ENCODE measurements at places on chromosomes 1 and 21.

DNA sequence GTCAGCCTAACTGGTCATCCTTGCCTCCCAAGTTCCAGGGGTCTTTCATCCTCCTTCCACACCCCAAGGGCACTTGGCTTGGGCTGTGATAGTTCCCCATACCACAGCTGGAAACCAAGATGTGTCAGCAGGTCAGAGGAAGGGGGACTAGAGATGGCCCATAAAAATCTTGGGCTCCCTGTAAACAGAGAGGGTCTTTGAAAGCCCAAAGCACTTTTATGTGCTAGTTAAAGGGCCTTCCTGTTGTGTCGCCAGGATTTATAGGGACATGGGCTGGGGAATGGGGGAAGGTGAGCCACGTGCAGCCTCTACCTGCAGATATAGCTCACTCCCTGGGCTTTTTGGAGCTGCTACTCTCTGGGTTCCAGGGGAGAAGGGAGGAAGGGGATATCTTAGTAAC, 11.9 kb upstream of the UBL4B start:
- no peak for DNase-seq

DNA sequence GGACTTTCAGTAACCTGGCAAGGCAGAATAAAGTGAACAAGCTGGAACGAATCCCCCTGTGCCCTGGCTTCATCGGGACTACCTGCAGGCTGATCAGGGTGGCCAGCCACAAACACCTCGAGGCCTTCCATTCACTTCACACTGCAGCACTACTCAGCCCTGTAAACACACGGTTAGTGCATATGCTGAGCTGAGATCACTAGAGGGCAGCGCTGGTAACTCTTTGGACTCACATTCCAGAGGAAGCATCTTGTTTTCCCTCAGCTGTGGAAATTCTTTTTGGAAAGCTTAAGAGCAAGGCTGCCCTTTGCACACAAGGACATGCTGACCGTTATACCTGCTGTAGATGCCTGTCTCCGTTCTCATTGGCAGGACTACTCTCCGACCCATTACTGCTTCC, 32.1 kb downstream of the PCSK9 start:
- DNase-seq, result no peak

- no peak for DNase-seq
These were observed 95.3 kb downstream of the ABCA4 start for GRCh38 chr1:94025383-94026340.

DNA sequence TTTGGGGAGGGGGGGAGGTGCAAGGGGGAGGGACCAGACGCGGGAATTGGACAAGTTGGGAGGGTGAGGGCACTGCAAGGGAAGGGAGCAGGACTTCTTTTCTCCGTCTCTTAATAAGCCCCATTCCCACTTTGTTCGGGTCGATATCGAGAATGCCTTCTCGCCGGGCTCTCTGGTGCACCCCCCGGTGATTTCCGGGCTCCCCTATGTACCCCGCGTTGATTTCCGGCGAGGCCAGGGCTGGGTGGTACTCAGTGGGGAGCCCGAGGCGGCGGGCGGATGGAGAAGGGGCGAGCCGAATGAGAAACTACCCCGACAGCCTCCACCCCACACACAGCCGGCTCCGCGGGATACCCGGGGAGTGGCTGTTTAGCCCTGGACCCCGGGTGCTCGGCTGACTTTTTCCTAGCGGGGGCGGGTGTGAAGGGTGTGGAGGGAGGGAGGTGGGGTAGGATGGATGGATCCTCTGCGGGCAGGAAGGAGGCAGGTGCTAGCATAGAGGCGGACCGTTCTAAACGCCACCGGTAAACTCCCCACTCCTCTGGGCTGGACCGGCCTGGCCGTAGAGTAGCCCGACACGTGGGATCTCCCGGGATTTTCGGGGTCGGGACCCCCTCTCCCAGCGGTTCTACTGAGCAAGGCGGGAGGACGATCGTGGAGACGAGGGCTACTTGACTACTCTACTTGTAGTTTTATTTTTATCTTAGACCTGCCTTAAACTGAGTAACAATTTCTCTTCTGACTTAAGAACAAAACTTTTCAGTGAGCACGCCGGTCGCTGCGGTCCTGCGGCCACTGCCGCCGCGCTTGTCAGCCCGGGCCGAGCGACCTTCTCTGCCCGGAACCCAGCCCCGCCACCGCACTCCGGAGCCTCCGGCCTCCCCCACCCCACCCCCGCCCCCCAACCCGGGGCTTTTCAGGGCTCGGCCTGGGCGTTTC, 1.0 kb downstream of the RNF220 start:
- DNase-seq, result peak; percentile 63

DNA sequence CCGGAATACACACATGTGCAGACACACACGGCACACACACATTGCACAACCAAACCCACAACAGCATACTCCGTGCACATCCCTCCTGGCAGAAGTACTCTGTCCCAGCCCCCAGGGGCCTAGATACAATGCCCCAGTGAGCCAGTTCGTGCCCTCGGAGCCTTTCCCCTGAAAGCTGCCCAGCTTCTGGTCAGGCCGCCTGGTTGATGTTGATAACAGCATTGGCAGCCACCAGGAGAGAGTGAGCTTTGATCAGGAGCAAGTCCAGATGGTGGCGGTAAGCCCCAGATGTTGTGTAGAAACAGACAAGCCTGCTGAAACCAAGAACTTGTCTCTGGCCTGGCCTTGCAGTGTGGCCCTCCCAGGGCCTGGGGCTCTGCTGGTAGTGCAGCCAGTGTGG, 109.1 kb downstream of the GRIK3 start:
- no peak for DNase-seq

GRCh38 chr21:31509194-31510017, 150.1 kb upstream of the SOD1 start:
- DNase-seq, result peak; percentile 74

- DNase-seq, result no peak
These were observed 36.0 kb upstream of the TENT5C start for GRCh38 chr1:117569856-117570255.

- DNase-seq, result no peak
These were observed 15.4 kb upstream of the GPR37L1 start for GRCh38 chr1:202107321-202107761.

GRCh38 chr1:229105822-229106525, 164.9 kb upstream of the RAB4A start:
- no peak for DNase-seq

DNA sequence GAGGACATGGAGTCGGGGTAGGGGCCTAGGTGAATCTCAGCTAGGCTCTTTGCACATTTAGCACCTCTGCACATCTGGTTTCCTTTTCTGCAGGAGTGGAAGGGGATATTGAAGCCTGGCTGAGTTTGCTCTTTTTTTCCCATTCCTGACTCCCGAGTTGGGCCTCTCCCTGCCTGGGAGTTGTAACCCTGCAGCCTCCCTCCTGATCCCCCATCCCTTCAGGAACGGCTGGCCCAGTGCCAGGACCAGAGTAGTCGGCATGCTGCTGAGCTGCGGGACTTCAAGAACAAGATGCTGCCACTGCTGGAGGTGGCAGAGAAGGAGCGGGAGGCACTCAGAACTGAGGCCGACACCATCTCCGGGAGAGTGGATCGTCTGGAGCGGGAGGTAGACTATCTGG, 836 bp downstream of the OLFML3 start:
- DNase-seq, result no peak

GRCh38 chr1:91929250-91929649, 20.0 kb upstream of the BRDT start:
- DNase-seq, result no peak

DNA sequence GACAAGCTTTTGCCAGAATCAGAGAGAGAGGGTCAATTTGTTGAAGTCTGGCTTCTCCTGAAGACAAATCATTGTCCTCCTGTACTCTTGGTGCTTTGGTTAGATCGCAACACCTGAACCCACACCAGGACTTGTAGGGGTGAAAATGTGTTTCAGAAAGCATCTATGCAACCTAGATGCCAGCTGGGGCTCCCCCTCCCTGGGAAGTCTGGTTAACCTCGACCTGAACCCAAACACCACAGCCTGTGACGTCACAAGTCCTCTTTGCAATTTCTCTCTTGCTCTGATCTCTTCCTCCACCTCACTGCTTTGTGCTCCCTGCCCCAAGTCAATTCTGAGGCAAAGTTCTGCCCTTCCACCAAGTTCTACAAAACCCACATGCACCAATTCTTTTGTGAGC, 42.8 kb upstream of the USP24 start:
- DNase-seq, result peak; percentile 72

- DNase-seq, result no peak
These were observed 1.6 kb downstream of the CD84 start for GRCh38 chr1:160577671-160578070.

- no peak for DNase-seq
These were observed 69.3 kb downstream of the SPAG17 start for GRCh38 chr1:118115567-118116295.

- peak; percentile 61 for DNase-seq
These were observed 21.2 kb downstream of the AGRN start for GRCh38 chr1:1041092-1041523.

GRCh38 chr1:6128276-6129081, 51.6 kb downstream of the CHD5 start:
- peak; percentile 26 for DNase-seq

GRCh38 chr1:230824551-230824918, 43.8 kb downstream of the C1orf198 start:
- DNase-seq, result no peak

DNA sequence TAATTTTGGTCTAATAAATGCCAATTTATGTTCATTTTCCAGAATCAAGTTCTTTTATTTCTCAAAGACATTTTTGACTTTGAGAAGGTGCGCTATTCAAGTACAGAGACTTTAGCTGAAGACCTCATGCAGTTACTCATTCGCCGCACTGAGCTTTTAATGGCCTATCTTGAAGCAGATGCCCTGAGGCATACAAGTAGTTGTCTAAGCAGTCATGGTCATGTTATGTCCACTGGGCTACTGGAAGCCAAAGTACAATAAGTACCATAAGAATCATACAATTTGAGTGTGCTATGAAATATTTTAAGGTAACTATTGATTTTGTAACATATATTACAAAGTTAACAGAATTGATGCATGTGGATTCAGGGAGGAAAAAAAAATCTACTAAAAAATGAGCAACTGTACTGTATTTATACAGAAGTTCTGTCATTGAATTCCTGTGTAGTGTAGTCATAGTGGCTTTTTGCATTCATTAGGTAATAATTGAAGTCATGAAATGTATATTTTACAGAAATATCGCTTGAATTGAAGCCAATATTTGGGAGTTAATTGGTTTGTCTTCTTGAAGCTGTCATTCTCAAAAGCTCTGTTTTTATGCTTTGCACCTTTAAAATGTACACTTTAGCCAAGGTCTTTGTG, 13.5 kb upstream of the NEXN start:
- DNase-seq, result no peak

GRCh38 chr1:223780949-223781348, 64.8 kb downstream of the TP53BP2 start:
- no peak for DNase-seq

DNA sequence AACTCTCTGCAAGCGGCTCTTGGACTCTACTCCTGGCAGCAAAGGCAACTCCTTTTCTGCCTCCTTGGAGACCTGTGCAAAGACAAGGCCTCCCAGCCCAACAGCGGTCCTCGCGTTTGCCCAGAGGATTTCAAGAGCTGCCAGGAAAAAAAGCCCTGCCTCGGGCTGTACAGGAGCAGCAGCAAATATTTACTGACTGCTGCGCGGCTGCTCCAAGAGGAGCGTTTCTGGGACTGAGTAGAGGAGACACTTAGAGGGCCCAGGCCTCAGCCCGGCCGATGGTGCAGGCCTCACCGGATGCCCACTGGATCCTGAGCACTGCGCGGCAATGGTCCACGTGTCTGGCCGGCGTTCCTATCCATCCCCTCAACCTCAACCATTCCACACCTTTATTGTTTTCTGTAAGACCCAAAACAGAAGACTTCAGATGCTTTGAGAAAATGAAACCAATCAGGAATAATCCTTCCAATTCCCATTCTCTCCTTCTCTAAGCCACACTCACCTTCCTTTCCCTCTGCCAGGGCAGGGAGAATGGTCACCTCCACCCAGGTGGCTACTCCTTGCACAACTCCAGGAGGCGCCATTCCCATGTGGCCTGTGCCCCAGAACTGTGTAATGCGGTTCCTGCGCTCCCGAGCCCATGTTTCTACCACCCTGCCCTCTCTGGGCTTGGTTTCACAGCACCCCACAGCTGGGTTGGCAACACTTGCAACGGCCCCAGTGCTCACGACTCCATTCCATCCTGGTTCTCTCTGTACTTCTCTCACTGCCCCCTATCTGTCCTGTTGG, 215.8 kb downstream of the TRABD2B start:
- no peak for DNase-seq

DNA sequence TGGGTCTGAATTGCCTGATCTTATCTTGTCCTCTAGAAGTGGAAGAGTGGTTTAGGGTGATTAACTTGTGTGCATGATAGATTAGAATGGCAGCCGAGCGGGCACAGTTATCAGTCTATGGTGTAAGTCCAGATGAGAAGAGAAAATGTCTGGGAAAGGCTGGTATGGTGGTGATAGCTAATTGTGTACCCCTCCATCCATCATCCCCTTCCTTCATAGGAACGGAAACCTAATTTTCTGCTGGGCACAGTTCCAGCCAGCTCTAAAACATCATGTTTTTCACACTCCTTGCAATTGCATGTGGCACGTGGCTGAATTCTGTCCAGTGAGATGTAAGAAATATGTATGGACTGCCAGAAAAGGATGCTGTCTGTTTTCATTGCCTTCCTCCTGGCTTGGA, 40.9 kb upstream of the ZP4 start:
- DNase-seq, result no peak

DNA sequence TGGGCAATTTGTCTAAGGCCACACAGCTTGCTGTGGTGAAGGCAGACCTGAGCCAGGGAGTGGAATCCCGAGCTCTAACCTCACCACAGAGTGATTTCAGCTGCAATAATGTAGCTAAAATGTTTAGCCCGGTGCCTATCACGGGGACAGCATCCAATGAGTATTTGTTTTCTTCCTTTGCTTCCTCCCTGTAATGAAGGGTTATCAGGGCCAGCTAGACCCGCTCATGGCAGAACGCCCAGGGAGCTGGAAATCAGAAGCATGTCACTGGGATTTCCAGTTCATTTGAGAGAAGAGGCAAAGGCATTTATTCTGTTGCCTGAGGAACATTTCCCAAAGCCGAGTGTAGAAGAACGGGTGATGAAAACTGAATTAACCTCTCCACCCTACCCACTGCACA, 183.1 kb downstream of the ZSCAN20 start:
- DNase-seq, result no peak

GRCh38 chr1:237562242-237562823, 328.4 kb downstream of the ZP4 start:
- DNase-seq, result no peak

- no peak for DNase-seq
These were observed 138.7 kb upstream of the SLC45A1 start for GRCh38 chr1:8179132-8179793.

DNA sequence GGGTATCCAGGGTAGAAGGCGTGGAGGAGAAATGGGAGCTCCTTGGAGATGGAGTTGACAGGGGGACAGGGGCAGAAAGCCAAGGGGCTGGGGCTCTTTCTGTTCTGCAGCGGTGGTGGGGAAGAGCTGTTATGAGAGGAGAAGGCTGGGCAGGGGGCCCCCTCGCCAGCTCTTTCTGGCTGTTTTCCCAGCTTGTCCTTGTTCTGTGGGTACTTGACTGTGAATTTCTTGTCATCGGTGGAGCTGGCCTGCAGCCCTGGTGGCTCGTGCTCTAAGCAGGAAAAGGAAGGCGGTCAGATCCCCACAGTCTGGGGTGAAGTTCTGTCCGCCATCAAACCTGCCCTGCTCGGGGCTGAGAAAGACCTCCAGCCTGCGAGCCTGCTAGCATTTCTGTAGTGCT, 7.6 kb downstream of the ZNF683 start:
- DNase-seq, result no peak

GRCh38 chr1:200973937-200974657, 49.4 kb downstream of the KIF21B start:
- DNase-seq, result no peak

GRCh38 chr1:205049479-205049878, 6.5 kb downstream of the CNTN2 start:
- DNase-seq, result no peak

GRCh38 chr1:239858057-239858456, 233.6 kb upstream of the FMN2 start:
- DNase-seq, result no peak
